Fibroblast of upper back skin (primary cell): ENCODE measurements at places on chromosomes 4 and X.

DNA sequence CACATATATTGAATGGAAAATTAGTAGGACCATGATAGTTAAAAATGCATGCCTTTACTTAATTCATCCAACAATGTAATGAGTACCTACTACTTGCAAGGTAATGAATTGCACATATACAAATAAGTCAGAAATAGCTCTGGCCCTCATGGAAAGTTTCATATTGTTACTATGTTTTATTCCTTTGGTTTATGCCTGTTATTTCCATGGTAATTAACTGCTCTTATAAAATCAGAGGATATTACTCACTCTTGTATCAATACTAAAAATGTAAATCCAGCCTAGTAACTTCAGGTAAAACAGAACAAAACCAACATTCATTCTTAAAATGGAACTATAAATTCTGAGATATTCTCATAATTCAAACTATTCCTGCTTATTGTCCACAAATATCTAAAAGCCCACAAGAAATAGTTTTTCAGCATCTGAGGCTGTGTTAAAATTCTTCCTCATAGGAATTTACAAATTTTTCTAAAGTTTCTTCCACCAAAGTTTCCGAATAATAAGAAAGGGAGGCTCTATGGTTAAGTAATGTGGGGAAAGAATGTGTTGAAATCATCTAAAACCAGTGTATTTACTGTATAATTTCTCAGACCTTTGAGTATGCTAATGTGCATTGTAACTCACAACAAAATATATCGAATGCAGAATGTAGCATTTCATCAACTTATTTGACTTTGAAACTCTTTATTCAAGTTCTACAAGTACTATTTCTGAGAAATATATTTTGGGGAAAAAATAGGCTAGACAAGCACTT is 444.2 kb downstream of the PDGFC start:
- no peak for DNase-seq

DNA sequence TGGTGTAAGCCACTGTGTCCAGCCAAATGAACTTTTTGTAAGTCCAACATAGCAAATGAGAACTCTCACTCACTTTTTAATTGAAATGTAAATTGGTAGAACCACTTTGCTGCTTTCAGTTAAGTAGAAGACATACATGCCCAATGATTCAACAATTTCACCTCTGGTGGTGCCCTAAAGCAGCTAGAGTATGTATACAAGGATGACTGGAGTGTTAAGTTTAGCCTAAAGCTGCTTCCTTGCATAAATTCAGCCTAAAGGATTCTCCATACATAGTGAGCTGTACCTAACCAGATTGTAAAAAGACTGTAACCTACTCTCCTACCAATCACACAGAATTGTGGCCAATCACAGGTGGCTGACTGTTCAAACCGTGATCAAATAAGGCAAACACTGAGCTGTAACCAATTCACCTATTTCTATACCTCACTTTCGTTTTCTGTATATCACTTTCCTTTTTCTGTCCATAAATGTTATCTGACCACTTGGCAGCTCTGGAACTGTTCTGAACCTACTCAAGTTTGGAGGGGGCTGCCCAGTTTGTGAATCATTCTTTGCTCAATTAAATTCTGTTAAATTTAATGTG is 39.9 kb downstream of the PDS5A start:
- no peak for DNase-seq

DNA sequence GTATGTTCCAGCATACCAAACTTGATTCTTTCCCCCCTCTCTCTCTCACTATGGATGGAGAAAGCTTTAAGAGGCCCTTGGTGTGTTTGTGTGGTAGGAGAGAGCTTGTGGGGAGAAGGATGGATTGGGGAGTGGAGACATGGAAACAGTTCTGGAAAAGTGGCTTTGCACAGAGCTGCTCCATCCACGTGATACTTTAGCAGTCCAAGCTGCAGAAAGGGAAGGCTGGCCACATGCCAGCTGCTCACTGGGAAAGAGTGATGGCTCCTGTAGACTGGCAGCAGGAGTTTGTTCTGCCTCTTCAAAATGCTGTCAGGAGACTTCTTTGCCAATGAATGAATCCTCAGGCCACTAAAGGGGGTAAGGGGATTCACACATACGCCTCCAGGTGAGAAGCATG is 21.7 kb upstream of the SEC24B start:
- no peak for DNase-seq

- DNase-seq = no peak
These were observed 561.5 kb downstream of the BCOR start for GRCh38 chrX:39536211-39536610.

GRCh38 chr4:99430106-99430505 is 5.0 kb downstream of the ADH7 start:
- no peak for DNase-seq
